ENCODE measurements at places on chromosomes 6 and 20. TPM values are rescaled to one million over a fixed set of nuclear protein-coding genes. Genes with fewer than 3 reads are reported as not detected.

The NKAPL gene
- 8.3 TPM for total RNA-seq

The EPPIN gene
- total RNA-seq: not detected

The CPNE5 gene
- 0.11 TPM for total RNA-seq

The GNMT gene
- 0.61 TPM for total RNA-seq

The CCN5 gene
- total RNA-seq: 30.6 TPM

The FRK gene
- total RNA-seq: 1.7 TPM

The GJA10 gene
- total RNA-seq: not detected

The PNLDC1 gene
- not detected for total RNA-seq

The PLAGL2 gene
- total RNA-seq: 1.4 TPM

The CLPSL2 gene
- not detected for total RNA-seq

The SEL1L2 gene
- not detected for total RNA-seq

The LY86 gene
- total RNA-seq: not detected

The SUPT3H gene
- 4.2 TPM for total RNA-seq

The SIRPB1 gene
- 4.4 TPM for total RNA-seq

The CLDN20 gene
- total RNA-seq: not detected

The ADAT2 gene
- 0.16 TPM for total RNA-seq

The SHLD1 gene
- 5.4 TPM for total RNA-seq

The CBLN4 gene
- not detected for total RNA-seq

The COL21A1 gene
- total RNA-seq: 1.1 TPM

The FAM83C gene
- not detected for total RNA-seq

The PANK2 gene
- total RNA-seq: 18.2 TPM

The TREML2 gene
- not detected for total RNA-seq

The VSTM2L gene
- 2.6 TPM for total RNA-seq

The RHAG gene
- total RNA-seq: not detected

The HLA-DQA1 gene
- total RNA-seq: 1.5 TPM

The STMND1 gene
- total RNA-seq: not detected

The LGSN gene
- total RNA-seq: not detected

The OPRL1 gene
- 0.16 TPM for total RNA-seq

The ESR1 gene
- 1.1 TPM for total RNA-seq

The DACT2 gene
- total RNA-seq: not detected
